ENCODE measurements at places on chromosomes 4 and X.

DNA sequence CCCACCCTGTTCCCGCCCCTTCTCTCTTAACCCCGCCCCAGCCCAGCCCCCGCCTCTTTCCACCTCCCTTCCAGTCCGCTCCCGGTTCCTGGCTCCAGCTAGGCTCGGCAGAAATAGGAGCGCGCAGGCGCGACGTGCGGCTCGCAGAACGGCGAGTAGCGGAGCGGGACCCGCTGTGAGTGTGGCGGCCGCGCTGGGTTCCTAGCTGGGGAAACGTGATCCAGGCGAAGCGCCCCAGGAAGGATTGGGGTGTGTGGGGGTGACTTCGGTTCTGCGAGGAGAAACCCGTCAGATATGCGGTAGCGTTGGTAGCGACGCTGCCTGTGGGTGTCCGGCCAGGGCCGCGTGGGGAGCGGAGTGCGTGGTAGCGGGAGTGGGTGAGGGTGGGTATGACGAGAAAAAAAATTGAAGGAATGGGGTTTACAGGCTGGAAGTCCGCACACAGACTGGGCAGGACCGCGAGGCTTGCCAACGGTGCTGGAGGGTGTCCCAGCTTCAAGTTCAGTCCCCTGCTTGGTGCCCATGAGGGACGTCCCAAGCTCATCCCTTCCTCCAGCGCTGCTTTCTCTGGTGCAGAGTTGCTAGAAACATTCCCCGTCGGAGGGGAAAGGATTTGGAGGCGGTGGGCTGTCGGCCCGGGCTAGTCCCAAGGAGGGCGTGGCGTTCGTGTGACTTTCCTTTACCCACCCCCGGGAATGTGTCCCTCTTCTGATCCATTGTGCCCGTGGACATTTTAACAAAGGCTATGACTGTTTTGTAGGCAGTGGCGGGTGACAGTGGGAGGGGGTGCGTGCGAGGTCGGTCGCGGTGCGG, at the start of gene PRRG1:
PRRG1 (plus strand) TSS at position 144 of the 813 bp plus-strand sequence. CDS start 56,886 bp downstream, outside the sequence.
- peak; percentile 42 for DNase-seq

DNA sequence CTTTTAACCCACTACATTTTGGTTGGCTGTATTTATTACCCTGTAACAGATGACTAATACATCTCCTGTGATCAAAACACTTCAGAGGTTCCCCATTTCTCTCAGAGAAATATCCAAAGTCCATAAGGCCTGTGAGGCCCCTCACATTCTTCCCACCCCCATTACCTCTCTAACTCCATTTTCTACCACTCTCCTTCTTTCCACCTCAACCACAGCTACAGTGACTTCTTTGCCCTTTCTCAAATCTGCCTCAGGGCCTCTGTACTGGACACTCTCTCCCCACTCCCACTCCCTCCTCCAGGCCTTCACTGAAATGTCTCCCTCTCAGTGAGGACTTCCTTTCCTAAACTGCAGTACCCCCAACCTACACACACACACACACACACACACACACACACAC, 8.4 kb upstream of the TMEM144 start:
- DNase-seq: no peak

GRCh38 chr4:120318196-120318846, 251.7 kb upstream of the MAD2L1 start:
- no peak for DNase-seq

- no peak for DNase-seq
These were observed 68.0 kb upstream of the GRID2 start for GRCh38 chr4:92235731-92236130.

GRCh38 chr4:38202242-38202641, 242.0 kb downstream of the PTTG2 start:
- DNase-seq: no peak

- DNase-seq: no peak
These were observed 7.2 kb downstream of the PPM1K start for GRCh38 chr4:88276952-88277710.

GRCh38 chr4:138330531-138330930, 88.4 kb upstream of the SLC7A11 start:
- no peak for DNase-seq

DNA sequence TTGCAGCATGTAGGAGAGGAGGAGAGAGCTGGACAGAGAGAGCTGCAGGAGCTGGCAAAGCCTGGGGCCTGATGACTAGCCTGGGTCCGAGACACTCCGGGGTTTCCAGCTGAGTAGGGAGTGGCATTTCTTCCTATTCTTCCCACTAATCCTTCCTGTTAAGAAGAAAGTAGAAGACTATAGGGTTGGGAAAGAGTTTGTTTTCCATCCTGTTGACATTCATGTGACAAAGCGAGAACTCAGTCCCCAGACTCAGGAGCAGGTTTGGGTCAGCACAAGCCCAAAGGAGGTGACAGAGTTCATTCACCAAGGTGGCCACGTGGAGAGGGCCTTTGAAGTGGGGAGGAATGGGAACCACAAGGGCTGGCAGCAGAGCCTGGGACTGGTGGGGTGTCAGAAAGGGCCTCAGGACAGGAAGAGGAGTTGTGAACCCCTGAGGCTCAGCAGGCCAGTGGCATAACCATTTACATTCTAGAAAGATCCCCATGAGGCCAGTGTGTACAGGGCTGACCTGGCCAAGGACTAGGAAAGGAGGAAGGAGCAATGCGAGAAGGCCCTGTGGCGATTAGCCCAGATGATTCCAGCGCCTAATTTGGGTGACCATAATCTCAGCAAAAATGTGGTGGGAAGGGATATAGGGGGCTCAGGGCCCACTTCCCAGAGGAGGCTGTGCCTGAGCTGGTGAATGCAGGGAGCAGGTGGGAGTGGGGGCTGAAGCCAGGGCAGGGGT, 3.3 kb upstream of the HAUS3 start:
- peak; percentile 16 for DNase-seq

DNA sequence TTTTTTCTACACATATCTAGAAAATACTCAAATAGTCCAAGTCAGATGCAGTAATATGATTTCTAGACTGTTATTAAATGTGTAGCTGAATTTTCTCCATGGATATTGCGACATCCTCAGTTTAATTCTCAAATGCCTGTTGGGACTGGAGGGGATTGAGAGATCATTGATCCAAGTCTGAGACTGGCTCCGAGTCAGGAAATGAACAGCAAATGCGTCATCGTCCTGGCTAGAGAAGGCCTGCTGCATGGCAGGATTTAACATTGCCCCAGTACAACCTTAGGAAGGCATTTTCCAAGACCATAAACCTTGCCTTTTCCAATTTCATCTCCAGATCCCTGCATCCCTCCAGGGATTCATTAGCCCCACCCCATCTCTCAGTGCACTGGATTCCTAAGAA, 56.6 kb upstream of the SLC6A14 start:
- DNase-seq: no peak

DNA sequence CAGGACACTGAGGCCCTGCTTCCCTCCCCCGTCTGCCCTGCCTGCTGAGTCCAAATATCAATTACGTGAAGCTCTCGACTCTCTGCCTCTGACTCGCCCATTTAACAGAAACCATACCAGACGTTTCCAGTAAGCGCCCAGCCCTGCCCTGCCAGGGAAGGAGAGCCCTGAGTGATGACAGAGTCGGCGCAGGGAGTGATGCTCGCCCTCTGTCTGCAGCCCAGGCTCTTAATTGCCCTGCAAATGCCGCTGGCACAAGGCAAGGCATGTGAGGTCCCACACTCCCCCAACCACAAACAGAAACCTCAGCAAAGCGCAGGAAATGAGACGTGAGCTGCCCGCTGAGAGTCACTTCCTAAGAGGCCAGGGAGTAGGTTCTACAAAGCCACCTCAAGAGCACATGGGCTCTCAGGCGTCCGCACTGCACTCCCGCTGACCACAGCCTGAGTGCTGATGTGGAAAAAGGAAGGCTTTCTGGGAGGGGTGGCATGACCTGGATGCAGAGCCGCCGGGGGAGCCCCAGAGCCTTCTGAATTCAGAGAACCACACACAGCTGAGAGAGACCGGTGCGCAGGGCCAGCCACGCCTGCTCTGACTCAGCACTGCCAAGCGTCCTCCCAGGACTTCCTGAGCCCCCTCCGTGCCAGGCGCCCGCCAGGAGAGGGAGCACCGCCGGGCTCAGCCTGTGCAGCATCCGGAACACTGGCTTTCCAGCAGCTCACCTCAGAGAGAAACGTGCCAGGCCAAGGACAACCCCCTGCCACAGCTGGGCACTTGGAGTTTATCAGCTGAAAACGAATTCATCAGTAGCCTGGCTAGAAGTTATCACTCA, 5.3 kb downstream of the ZFYVE28 start:
- DNase-seq: peak; percentile 92

DNA sequence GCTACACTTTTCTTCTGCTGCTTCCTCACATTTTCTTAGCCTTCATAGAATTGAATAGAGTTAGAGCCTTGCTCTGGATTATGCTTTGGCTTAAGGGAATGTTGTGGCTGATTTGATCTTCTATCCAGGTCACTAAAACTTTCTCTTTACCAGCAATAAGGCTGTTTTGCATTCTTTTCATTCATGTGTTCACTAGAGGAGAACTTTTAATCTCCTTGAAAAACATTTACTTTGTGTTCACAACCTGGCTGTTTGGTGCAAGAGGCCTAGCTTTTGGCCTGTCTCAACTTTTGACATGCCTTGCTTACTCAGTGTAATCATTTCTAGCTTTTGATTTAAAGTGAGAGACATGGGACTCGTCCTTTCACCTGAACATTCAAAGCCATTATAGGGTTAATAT, 87.7 kb upstream of the RAB40AL start:
- no peak for DNase-seq

GRCh38 chrX:39518476-39519029, 579.2 kb downstream of the BCOR start:
- DNase-seq: no peak

DNA sequence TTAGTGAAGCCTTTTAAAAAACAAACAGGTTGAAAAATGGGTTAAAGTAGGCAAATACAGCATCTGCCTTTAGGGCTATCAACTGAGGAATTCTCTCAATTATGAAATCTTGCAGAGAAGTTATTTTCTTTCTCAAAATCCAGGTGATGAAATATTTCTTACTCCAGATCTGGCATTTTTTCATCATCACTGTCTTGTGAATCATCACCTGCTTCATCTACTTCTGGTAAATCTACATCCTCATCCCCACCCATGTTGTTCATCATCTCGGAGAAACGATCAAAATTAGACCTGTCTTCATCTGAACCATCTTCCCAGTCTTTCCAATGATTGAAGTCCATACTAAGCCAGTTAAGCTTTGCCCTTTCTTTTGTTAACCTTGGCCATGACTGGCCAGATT, 33.3 kb upstream of the HPF1 start:
- no peak for DNase-seq

- no peak for DNase-seq
These were observed 403.7 kb downstream of the MID1IP1 start for GRCh38 chrX:39204945-39205344.

DNA sequence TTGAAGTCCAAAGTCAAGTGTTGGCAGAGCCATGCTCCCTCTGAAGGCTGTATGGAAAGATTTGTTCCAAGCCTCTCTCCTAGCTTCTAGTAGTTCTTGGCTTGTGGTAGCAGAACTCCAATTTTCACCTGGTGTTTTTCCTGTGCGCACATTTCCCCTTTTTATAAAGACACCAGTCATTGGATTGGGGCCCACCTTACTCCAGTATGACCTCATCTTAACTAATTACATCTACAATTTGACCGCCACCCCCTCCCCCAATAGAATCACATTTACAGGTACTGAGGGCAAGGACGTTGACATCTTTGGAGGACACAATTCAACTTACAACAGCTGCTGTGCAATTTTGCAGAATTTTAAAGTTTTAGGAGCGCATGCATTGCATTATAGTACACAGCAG, 16.8 kb downstream of the RAB39B start:
- no peak for DNase-seq

DNA sequence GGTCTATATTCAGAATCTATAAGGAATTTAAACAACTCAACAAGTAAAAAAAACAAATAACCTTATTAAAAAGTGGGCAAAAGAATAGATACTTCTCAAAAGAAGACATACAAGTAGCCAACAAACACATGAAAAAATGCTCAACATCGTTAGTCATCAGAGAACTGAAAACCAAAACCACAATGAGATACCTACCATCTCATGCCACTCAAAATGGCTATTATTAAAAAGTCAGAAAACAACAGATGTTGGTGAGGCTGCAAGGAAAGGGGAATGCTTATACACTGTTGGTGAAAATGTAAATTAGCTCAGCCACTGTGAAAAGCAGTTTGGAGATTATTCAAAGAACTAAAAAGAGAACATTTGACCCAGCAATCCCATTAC, 201.6 kb downstream of the QDPR start:
- DNase-seq: no peak
